Putamen (tissue), 1 donor: ENCODE measurements at places on chromosomes 3 and 15.

- DNase-seq: no peak
These were observed 295.1 kb downstream of the THSD4 start for GRCh38 chr15:71410347-71410746.

- no peak for DNase-seq
These were observed 438.7 kb upstream of the KCNMB2 start for GRCh38 chr3:178097576-178097975.

GRCh38 chr15:89768071-89768500 lies 8.0 kb upstream of the MESP2 start:
- no peak for DNase-seq

- no peak for DNase-seq
These were observed 6.3 kb downstream of the CAV3 start for GRCh38 chr3:8739757-8740504.

DNA sequence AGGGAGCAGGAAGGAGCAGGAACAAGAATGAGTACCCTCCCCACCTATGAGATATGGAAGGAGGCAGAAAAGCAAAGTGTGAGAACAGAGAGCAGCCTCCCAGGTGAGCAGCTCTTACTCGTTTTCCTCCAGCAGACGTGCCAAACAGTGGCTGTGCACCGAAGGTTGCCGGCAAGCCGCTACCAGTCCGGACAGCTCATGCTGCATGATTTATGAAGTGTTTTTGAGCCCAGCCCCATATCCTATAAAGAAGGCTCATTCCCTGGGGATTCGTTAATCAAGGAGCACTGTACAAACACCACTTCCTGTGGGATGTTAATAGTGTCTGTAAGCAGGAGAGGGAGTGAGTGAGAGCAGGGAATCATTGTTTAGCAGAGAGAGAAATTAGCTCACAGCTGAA lies 118.3 kb upstream of the FOXB1 start:
- no peak for DNase-seq

DNA sequence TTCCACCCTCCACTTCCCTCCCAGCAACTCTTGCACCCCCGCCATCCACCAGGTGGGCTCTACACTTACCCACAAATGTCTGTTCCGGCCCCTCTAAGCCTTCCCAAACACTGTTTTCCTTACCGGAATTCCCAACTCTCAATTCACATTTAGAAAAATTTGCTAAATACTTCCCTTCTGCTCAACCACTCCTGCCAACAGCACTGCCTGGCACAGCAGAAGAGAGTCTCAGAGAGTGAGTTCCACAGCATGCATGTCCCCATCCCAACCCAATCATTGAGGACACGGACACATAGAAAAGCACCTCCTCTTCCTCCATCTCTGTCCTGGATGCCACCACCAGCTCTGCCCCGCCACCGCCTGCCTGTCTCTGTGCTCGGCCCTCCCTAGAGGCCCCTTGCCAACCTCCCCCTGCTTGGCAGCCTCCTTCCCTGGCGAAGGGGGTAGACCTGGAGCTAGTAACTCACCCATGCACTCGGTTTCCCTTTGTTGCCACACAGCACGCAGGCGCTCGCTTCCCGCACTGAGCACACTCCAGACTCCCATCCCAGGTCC lies 66.2 kb upstream of the SLC6A1 start:
- no peak for DNase-seq

DNA sequence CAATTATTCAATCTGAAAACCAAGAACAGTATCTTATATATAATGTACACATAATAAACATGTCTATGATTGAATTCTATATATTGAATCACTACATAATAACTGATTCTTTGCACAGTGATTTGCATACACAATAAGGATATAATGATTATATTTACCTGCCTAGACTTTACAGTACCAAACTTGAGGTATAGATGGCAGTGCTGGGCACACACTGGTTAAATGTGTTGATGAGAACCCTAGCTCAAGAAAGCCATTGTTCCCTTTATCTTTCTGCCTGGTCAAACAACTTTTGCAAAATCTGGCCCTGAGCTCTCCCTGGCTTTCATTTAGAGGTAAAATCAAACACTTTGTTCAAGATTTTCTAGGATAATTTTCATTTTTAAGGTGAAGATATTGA lies 697.7 kb downstream of the TUSC7 start:
- DNase-seq: no peak

GRCh38 chr3:54146506-54147239 lies 24.3 kb downstream of the CACNA2D3 start:
- DNase-seq: no peak

- DNase-seq: no peak
These were observed 204.4 kb downstream of the RYR3 start for GRCh38 chr15:33515121-33515520.

DNA sequence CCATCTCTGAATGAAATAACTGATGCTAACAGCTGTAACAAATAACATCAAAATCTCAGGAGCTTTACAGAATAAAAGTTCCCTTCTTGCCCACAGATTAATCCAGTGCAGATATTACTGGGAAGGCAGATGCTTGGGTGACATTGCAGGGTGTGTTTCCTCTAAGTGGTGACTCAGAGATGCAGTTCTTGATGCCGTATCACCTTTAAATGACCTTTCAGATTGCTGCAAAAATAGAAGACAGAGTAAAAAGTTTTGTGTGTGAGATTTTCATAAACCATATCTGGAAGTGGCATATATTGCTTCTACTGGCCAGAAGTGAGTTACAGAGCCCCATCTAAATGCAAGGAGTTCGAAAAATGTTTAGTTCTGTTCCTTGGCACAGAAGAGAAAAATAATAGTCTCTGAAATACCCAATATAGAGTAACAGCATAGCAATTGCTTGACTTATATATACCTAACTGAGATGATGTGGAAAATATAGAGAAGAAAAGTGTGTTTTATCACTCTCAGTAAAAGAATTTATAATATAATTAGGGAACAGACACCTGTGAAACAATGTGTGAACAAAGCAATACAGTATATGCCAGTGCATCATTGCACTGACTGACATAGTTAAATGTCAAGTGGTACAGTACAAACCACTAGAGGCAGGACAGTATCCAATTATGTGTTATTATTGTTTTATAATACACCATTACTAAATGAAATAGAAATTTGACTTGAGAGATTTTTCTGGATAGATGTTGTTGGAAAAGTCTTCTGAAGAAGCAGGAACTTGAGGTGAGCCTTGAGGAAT lies 430.7 kb upstream of the CBLB start:
- no peak for DNase-seq

- no peak for DNase-seq
These were observed 15.9 kb upstream of the SPTSSB start for GRCh38 chr3:161386991-161387770.

GRCh38 chr3:33645060-33645647 lies 72.9 kb downstream of the CLASP2 start:
- DNase-seq: peak; percentile 51

DNA sequence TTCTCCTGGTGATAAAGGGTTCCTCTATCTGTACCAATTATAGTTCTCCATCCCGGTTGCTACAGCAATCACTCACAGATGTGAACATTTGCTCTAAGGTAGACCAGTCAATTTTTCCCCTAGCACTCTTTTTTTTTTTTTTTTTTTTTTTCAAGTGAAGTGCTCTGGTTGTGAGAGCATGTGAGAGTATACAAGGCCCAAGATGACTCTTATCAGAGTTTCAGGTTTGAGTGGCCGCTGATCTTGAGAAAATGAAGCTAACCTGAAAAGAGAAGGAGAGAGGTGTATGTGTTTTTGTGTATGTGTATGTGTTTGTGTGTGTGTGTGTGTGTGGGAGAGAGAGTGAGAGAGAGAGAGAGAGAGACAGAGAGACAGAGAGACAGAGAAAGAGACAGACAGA lies 44.4 kb upstream of the OTOL1 start:
- DNase-seq: no peak

DNA sequence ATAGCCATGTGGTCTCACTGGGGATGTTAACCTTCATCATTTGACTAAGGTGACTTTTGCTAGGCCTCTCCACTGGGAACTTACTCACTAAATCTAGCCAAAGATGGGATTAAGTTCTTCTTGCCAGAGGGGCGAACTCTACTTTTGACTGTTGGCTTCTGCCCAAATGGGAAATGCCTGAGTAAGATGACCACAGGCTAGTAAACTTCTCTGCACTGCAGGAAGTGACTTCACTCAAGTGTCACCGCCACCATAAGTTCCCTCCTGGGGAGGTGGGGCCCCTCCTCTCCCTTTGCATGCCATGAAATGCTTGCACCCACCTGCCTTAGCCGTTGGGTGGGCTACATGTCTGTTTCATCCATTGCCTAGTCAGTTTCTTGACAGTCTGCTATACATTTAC lies 388.3 kb downstream of the FEZF2 start:
- no peak for DNase-seq

DNA sequence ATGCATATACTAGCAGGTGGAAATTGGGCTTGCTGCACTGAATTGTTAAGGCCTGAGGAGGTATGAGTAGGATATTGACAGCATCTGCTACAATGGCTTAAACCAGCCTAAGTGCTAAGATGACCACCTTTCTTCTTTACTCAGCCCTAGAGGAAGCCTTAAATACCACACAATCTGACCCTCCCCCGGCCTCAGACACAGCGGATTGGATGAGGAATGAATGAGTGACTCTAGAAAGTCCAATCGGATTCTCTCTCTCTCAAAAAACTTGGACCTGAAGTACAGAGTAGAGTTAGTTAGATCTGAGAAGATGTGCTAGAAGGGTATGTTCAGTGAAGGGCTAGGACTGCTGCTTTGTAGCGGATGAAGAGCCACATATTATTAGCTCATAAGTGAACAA lies 39.9 kb upstream of the C3orf49 start:
- no peak for DNase-seq

DNA sequence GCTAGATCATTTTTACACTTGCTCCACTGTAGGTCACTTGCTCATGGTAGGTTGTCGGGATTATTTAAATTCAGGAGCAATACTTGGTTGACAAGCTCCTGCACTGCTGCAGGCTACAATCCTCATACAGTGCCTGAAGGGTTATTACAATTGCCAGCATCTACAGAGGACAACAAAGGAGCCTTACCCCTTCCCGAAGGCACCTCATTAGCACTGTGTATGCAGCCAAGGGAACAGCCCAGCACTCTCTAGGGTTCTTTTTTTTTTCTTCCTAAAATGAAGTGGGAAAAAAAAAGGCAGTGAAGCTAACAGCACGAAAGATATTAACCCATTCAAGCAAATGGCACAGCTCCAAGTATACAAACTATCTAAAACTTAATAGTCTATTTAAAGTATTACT lies 142.7 kb downstream of the ULK4 start:
- DNase-seq: no peak

DNA sequence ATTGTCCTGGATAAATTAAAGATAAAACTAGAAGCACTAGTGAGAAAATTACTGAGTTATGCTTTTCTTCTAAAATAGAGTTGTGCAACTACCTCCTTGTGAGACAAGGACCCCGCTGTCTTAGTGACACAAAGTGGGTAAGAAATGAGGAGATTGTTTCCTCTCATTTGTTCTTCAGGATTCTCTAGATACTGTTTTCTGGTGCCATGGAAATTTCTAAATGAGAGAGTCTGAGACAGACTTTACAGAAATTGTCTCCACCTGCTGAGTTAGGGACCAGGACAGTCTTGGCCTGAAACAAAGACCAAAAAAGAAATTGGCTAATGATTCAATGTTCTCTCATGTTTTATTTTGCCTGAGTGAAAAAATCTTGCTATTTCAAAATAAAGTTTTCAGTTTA lies 427.5 kb downstream of the TUSC7 start:
- no peak for DNase-seq

- DNase-seq: peak; percentile 65
These were observed 73.3 kb downstream of the SYNPR start for GRCh38 chr3:63351159-63352007.

GRCh38 chr15:80780416-80781221 lies 1.4 kb downstream of the CEMIP start:
- DNase-seq: no peak

GRCh38 chr3:168881804-168882203 lies 781.7 kb downstream of the MECOM start:
- DNase-seq: no peak

DNA sequence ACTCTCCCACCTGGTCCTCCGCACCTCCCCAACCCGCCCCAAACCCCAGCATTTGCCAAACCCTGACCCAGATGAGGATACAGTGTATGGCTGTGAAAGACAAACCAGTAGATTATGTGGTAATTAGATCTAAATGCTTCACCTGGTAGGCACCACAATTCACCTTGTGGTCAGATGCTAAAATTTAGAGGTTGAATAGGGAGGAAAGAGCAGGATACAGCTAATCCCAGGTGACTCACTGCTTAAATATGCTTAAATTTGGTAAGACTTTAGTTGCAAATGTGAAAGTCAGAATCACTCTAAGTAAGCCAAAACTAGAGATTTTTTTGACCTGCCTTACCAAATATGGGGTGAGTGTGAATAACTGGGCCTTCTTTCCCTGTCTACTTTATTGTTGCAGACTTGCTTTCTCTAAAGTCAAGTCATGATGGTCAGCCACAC lies 105.5 kb downstream of the MME start:
- no peak for DNase-seq

GRCh38 chr3:125437631-125438435 lies 62.7 kb upstream of the ZNF148 start:
- DNase-seq: peak; percentile 27

- DNase-seq: no peak
These were observed 3.9 kb upstream of the HEG1 start for GRCh38 chr3:125059488-125060245.

GRCh38 chr15:67117370-67117769 lies 52.0 kb downstream of the SMAD3 start:
- DNase-seq: no peak
